ENCODE measurements at places on chromosomes 2 and 18.

- DNase-seq = no peak
Measured at GRCh38 chr2:202373490-202373889, 2.6 kb upstream of the BMPR2 start.

- no peak for DNase-seq
Measured at GRCh38 chr2:52861596-52861995, 906.0 kb upstream of the CHAC2 start.

DNA sequence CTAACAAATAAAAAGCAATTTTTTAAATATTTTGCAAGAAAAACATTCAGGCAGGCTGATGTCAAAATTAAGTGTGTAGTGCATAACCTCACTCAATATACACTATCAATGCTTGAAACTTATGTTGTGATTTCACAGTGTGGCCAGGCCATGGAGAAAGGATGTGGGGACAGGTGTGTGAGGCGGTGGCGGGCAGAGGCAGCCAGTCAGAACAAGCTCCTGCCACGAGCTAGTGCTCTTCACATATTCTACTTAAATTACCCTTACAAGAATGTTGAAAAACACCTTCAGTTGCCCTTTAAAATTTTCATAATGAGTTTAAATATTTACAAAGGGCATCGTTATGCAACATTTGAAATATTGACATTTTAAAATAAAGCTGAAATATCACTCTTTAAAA, 43.2 kb downstream of the CYB5A start:
- DNase-seq = no peak

DNA sequence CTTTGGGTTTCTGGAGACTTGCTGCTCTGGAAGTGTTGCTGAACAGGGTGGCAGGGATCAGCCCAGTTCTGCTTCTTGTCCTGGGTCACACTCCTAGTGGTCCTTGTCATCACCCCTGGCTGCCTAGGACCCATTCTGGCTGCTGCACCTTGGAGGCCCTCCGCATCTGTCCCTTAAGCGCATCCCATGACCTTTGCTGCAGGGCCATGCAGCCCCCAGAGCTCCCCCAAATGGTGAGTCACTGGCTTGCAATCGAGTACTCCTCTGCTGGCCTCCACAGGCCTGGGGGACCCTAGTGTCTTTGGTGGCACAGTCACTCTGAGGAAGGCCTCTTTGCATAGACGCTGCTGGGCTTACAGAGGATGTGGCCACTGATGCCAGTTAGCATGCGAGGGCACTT, 188.5 kb downstream of the ASB1 start:
- no peak for DNase-seq

DNA sequence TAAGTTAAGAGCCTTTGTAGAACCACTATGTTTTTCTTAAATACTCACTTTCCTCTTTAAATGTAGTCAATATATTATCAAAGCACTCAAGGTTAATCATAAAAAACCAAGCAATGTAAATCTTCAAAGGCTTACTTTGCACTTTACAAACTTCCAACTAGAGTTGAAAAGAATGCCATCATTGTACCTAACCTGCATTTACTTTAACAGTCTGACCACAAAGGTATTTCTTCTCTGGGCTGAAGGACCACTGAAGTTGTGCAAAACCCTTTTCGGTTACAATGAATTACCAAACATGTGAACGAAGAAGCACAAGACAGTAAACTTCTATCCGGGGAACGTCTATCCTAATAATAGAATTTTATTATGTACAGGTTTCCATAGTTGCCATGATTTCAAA, 3.0 kb downstream of the HNRNPLL start:
- DNase-seq = no peak

DNA sequence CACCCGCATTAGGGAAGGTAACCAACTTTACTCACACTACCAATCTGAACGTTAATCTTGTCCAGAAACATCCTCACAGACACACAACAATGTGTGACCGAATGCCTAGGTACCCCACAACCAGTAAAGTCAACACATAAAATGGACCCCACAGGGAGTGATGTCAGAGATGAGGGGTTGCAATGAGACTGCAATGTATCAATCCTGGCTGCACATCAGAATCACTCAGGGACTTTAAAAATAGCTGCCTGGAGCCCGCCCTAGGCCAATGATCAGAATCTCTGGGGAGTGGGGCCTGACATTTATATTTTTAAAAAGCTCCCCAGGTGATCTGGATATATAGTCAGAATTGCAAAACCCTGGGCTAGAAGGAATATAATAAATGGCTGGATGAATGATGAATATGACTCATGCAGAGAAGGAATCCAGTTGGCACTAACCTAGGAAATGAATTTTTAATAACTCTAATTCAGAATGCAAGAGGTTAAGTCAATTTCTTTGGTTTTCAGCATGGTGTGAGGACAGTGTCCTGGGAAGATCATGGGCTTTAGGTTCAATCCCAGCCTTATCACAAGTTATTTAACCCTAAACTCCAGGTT, 92.8 kb downstream of the COLEC12 start:
- DNase-seq = no peak

- DNase-seq = no peak
Measured at GRCh38 chr18:50662177-50662576, 102.3 kb downstream of the MAPK4 start.

- no peak for DNase-seq
Measured at GRCh38 chr18:28582724-28583123, 405.8 kb upstream of the CDH2 start.

DNA sequence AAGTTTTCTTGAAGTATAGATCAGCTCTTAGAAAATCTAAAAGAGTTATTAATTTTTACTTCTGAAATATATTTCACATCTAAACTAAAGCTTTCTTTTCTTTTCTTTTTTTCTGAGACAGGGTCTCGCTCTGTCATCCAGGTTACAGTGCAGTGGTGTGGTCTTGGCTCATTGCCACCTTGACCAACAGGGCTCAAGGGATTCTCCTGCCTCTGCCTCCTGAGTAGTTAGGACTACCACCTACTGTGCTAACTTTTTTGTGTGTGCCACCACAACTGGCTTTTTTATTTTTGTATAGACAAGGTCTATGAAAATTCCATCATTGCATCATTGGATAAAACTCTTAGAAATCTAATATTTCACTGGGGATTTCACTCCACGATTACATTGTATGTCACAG, 10.0 kb upstream of the ALPG start:
- DNase-seq = no peak

DNA sequence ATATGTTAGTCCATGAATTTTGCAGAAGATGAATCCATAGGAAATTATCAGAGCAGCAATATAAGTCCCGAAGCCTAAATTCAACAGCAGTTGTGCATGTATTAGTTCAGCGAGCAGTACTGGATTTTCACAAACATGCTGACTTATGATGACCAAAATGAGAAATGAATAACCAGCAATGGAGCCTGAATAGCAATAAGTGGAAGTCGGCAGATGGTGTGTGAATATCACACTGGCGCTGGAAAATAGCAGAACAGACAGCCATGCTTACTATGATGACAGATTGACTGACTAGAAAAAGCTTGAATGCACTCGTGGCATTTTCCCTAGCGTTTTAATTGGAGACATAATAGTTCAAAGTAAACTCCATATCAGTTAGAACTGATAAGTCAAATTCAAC, 1114.5 kb downstream of the DSC3 start:
- no peak for DNase-seq

DNA sequence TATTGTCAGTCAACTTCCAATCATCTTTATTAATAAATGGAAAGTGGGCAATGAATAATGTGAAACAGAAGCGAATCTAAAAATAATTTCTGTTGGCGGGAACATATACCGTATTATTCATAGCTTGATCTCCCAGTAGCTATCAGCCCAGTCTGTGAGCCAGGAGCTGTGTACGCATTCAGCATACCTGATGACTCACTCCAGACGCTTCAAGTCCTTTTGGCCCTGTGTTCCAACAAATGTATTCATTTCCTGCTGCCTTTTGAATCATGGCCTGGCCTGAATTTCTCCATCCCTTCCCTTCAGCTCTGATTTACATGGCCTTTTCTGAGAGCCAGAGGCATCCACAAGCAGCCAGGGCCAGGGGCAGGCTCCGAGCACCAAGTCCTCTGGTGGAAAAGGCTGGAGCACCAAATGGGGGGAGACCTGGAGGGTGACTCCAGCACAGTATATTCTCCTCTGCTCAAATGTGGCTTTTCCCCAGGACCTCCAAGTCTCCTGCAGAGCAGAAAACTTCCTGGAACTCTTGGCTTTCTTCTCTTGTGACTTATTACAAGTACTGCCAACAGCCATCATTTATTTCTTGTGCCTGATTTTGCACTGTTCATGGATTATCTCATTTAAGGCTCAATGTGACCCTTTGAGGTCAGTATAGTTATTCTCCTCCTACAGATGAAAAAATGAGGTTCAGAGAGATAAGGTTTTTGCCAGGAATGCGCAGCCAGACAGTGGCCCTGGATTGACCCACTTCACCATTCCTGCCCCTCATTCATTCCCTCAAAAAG, 108.7 kb downstream of the EN1 start:
- DNase-seq = no peak

GRCh38 chr2:240869956-240870875, 1.6 kb downstream of the AGXT start:
- DNase-seq = no peak

DNA sequence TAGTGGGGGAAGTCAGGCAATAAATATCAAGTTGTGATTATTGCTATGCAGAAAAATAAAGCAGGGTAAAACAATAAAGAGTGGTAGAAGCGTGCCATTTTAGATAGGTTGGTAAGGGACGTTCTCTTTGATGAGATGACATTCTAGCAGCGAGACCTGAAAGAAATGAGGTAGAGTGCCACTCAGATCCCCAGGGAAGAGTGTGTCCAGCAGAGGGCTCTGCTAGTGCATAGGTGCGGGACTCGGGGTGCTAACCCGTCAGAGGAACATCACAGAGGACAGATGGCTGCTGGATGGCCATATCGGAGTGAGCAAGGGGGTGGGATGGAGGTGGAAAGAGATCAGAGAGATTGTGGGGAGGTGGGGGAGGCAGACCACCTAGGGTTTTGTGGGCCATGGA, 16.3 kb upstream of the GTF2A1L start:
- peak; percentile 23 for DNase-seq

GRCh38 chr18:48216639-48217257, 192.4 kb downstream of the ZBTB7C start:
- no peak for DNase-seq

DNA sequence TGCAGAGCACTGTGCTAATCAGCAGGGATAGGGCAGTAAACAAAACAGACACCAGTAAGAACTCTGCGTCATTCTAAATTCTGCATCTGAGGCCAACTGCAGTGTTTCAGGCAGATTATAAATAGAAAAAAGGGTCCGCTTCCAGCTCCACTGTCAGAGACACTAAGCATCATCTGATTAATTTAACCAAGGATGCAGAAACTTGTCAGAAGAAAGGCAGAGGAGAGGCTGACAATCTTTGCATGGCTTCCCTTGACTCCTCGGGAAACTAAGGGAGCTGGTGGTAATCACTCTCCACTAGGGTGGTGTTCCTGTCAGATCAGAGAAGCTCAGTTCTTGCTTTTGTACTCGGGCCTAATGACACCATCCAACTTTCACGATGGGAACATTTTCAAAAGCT, 123.5 kb downstream of the DNAH6 start:
- DNase-seq = no peak

DNA sequence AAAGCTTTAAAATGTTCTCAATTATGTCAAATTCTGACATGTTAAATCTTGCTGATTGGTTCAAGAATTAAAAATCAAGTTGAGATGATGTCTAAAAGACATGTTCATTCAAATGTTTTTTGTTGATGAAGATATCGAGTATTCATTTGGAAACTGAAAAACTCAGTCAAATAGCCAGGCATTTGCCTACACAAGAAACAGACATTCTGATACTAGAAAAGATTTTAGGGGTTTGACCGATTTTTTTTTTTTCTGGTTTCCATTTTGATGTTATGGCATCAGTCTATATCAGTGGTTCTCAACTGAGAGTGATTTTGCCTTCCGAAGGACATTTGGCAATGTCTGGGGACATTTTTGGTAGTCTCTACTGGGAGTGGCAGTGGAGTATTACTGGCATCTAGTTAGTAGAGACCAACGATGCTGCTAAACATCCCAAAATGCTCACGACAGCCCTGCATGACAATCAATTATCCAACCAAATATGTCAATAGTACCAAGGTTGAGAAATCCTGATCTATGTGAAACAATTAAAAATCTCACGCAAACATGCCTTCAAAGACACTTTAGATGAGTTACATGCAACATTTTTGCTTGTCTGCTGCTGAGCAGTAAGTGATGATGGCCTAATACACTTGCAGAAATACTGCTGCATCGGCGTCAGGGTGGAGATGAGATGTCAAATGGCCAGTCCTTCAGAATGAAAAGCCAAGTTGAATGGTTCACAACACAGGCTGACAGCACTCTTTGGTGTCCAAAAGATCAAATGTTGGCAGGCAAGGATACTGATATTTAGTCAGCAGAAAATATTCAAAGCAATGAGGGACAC, 12.5 kb downstream of the RASGRP3 start:
- DNase-seq = no peak

GRCh38 chr2:172993139-172993538, 82.5 kb upstream of the MAP3K20 start:
- no peak for DNase-seq

DNA sequence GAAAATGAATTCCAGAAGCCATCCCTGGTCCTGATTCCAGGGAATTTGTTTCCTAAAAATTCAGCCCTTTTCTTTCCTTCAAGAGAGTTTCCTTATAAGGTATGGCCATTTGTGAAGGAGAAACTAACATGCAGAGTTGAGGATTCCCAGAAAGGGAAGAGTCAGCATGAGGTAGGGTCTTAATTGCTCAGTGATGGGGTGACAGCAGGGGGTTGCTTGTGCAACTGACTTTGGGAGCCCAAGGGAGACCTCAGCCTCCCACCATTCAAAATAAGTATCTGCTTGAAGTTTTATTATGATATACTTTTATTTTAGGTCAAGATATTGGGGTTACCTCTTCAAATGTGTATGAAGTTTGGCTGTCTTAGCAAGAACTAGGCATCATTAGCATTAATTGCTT, 74.9 kb upstream of the CELF4 start:
- no peak for DNase-seq

DNA sequence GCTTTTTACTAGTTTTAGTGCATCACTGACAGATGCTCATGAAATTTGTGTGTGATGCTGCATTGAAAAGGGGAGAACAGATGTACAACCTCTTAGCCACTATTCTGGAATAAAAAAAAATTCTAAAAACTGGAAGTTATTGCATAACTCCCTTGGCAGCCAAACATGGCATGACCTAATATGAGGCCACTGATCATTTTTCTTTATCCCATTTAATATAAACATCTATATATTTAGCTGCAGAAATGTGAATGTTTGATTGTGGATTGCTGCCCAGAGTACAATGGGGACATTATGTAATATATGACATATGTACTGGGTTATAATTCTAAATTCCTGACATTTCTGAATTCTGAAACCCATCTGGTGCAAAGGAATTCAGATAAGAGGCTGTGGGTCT, 86.5 kb downstream of the CDCA7 start:
- DNase-seq = peak; percentile 29

DNA sequence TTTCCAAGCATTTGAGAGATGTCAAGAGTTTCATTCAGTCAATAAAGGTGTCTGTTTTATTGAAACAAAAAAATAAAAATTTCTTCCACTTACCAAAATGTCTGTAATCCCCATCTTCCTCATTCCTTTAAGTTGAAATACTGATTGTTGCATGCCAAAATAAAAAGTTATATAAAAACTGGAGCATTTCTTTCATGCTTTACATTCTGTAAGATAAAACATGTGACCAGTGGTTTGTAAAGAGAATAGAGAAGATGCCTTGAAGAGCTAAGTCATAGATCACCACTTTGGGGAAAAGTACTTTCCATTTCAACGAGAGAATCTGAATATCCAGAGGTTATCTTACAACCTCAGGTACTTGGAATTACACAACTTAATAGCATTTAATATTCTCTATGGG, 35.9 kb upstream of the MYO1B start:
- no peak for DNase-seq

- DNase-seq = peak; percentile 70
Measured at GRCh38 chr2:200405599-200406298, 99.3 kb downstream of the SPATS2L start.

- DNase-seq = peak; percentile 22
Measured at GRCh38 chr2:64203131-64203857, 59.1 kb upstream of the PELI1 start.
